ENCODE measurements at places on chromosomes 1 and 21.

DNA sequence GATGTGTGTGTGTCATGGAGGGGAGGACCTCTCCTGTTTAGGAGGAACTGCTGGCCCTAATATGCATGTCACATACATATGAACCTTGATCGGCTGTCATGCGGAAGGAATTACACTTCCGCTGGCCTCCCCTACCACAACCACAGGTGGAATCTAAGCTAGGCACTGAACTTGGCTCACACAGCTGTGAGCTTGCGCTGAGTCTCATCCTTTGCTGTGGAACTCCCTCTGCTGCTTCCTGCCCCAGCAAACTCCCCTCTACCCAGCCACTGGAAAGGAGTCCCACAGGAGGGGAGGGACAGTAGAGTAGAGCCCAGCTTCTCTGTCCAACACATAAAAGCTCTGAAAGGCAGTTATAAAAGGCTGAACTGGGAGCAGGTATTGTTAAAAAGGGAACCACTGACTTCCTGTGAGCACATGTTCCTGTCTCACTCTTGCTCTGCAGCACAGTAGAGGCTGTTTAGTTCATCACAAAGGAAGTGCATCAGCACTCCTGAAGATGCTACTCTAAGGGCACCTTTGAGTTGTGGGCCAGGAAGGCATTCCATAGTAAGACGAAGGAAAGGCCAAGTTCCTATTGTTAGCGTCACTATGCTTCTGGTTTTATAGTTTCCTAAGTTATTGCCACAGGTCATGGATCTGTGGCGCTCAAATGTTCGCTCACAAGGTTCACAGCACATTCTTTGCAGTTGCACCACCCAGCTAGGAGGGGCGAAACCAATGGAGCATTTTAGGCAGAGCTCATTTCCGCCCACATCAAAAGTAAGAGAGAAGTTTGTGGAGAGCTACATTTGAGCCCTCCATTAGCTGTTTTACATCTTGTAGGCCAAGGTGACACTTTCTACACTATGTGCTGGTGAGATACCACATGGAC, 17.7 kb upstream of the PTPRC start:
- peak; percentile 82 for DNase-seq

DNA sequence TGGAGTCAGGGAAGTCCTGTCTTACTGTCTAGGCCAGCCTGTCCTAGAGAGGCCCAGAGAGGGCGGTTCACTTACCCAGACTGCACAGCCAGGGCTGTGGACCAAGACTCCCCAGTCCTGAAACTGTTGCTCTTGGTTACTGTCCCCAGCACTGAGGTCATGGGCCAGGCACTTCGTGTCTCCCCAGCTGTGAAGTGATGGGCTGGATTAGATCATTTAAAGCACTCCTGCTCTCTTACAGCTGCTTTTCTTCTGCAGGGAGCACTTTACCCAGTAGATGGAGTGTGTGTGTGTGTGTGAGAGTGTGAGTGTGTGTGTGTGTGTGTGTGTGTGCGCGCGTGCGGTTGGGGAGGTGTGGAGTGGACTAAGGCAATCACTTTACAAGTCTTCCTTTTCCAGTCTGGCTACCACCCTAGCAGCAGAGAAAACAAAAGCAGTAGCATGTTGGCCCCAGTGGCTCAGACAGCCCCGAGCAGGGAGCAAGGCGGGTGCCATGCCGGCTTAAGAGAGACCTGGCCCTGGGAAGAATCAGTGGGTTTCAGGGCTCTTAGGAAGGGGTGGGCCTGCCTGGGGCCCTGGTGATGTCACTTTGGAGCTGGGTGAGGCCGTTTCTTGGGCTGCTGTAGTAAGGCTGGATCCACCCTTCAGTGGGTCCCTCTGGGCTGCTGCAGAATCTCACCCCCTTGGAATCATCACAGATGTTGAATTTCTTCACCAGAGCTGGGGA, 2.4 kb downstream of the SPSB1 start:
- no peak for DNase-seq

- no peak for DNase-seq
These were observed 99.9 kb upstream of the ZBTB40 start for GRCh38 chr1:22351768-22352080.

- DNase-seq: no peak
These were observed 25.5 kb downstream of the BTBD8 start for GRCh38 chr1:92105546-92106081.

DNA sequence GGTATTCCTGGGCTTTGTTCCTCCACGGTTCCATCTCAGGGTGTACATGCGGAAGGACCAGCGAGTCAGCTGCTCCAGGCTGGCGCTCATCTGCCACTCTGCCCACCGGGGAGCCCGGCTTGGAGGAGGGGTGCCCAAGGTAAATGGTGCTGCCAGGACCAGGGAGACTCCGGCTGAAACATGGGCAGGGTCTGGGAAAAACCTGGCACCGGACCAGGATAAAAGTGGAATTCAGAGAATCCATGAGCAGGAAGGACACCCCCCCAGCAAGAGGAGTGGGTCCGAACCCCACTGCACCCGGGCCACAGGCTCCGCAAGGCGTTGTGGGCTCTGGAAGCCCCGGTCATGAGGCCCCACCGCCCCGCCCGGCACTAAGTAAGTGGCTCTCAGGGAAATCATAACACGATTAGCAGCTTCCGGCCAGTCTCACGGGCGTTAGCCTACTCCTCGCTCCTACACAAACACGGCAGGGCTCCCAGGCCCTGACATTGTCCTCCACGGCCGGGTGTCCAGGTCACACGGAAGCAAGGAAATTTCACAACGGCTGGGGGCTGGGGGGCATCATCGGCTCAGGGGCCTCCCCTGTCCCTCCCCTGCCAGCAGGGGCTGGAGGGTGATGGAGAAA, 21.1 kb downstream of the MEGF6 start:
- no peak for DNase-seq

GRCh38 chr21:46618738-46619379, 14.0 kb upstream of the S100B start:
- DNase-seq: no peak

Data from kidney epithelial cell (primary cell).